ENCODE measurements at places on chromosomes 4 and X.

- DNase-seq = no peak
These were observed 100.2 kb downstream of the ANAPC4 start for GRCh38 chr4:25477221-25477620.

- DNase-seq = peak; percentile 12
These were observed 1676.4 kb downstream of the PCDH7 start for GRCh38 chr4:32396507-32397070.

DNA sequence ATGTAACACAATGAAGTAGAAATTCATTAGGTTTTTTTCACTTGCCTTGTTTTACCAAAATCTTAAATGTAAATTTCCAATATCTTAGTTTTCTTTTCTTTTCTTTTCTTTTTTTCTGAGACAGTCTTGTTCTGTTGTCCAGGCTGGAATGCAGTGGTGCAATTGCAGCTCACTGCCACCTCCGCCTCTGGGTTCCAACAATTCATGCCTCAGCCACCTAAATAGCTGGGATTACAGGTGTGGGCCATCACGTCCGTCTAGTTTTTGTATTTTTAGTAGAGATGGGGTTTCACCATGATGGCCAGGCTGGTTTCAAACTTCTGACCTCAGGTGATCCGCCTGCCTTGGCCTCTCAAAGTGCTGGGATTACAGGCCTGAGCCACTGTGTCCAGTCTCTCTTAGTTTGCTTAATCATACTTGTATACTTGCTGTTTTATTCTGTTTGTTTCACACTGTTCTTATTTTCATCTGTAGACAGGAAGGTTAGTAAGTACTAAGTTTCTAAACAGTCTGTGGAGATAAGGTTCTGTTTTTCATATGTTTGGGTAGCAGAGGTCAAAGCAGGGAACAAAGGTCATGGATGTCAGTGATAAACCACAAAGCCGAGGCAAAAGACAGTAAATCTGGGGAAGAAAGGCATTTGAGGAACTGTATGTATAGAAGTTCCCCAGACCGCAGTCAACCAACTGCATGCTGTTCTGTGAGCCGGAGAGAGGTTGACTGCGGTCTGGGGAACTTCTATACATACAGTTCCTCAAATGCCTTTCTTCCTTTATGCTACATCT lies 129.1 kb downstream of the CBR4 start:
- no peak for DNase-seq

DNA sequence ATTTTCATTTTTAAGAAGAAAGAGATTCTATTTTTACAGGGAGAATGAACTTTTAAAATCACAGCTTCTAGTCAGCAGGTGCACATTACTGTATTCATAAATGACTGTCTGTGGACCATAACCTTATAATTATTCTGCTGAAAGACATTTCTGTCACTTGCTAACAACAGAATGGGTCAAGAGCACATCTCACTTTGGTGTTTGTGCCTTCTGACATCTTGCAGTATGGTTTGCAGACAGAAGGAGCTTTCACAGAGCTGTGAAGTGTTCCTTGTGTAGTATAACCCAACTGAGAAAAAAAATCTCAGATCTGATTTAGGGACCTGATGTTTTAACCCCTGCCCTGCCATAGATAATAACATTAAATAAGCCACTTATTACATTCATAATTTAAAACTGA lies 131.4 kb upstream of the CTSO start:
- DNase-seq = no peak

- DNase-seq = no peak
These were observed 37.1 kb upstream of the XPNPEP2 start for GRCh38 chrX:129701624-129702069.

DNA sequence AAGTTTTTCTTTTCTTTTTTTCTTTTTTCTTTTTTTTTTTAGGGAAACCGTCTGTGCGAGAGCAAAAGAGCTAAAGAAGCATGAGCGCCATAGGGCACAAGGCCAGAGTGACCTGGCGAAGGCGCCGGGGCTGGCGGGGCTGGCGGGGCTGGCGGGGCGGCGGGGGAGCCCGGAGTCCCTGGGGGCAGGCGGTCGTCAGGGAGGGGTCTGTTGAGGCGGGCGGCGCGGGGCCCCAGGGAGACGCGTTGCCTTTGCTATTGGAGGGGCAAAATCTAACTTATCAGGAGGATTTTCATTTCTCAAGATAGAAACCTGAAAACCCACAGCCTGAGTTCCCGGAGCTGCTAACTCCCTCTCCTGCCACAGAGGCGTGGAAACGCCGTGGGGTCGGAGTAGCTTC lies 135.6 kb upstream of the SMAD1 start:
- DNase-seq = no peak

GRCh38 chr4:5746829-5747737 lies 36.1 kb downstream of the EVC start:
- DNase-seq = no peak

DNA sequence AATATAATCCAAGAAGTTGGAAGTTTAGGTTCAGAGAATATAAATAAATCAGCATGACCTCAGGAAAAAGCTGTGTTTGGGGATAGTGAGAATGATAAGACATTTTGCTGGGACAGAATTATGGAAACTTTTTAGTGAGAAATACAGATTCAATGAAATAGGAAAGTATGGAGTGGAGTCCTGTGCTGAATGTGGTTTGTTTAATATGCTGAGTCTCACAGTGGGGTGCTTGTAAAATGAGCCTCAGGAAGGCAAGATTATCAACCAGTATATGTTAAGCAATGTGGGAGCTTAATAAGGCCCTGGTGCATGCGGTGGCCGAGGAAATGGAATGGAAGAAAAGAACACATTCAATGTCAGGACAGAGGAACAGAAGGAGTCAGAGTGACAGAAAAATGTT lies 1554.7 kb upstream of the TENM3 start:
- DNase-seq = no peak

- no peak for DNase-seq
These were observed 49.5 kb downstream of the PSAPL1 start for GRCh38 chr4:7384929-7385890.

GRCh38 chr4:41148292-41148691 lies 66.0 kb downstream of the APBB2 start:
- no peak for DNase-seq

DNA sequence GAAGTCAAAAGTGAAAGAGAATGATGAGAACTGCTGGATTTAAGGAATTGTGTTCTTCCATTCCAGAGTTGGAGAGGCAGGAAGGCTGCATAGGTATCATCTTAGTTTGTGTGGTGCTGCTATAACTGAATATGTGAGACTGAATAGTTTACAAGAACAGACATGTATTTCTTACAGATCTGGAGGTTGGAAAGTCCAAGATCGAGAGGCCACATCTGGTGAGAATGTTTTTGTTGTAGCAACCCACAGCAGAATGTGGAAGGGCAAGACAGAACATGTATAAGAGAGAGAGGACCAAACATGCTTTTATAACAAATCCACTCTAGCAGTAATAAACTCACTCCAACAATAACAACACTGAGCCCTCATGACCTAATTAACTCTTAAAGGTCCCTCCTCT lies 408.6 kb downstream of the FAM47B start:
- no peak for DNase-seq

GRCh38 chr4:75555294-75556164 lies at the start of gene ODAPH:
Gene ODAPH, plus strand, starts transcription at chr4:75556066. Its CDS starts 17 bp downstream, at chr4:75556083.
- DNase-seq = no peak

GRCh38 chr4:82898322-82899243 lies 2.0 kb upstream of the THAP9 start:
- no peak for DNase-seq

DNA sequence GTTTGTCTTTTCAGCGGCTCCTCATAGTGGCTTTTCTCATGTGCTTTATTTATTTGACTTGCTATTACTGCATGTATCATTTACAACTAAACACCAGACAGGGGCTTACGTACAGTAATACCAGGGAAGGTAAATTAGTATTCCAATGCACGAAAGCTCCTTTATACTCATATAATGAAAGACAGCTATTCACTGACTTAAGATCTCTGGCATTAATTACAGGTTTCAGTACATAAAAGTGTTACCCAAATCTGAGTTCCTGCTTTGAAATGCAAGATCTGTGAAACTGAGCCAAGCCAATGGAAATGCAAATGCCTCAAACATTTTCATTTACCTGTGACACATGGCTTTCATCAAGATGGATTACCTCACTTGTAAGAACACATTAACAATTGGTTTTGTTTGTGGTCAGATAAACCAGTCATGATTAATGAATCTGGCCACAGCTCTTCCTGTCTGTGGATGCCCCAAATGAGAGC lies 107.2 kb downstream of the ANAPC4 start:
- no peak for DNase-seq

- peak; percentile 88 for DNase-seq
These were observed at the start of gene SH3BP2 for GRCh38 chr4:2792711-2793585. Gene SH3BP2, plus strand, starts transcription at chr4:2793085. Its CDS starts 27,533 bp downstream, at chr4:2820618.

- no peak for DNase-seq
These were observed 213.1 kb upstream of the FAT1 start for GRCh38 chr4:186936496-186937375.

DNA sequence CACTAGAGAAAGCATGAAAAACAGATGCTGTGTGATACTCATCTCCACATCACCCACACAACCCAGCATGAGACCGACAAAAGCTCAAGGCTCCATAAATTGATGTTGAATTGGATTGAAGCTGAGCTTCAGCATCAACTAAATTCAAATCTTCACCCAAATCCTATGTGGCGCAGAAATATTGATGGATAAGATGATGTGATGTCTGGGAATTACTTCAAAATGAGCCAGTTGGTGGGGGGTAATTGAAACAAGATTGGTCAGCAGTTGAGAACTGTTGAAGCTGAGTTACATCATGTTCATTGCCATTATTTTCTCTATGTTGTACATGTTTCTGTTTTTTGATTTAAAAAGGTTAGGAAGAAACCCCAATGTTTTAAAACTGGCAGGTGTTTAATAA lies 166.5 kb upstream of the STS start:
- no peak for DNase-seq

GRCh38 chrX:56792270-56793111 lies 63.4 kb downstream of the NBDY start:
- DNase-seq = no peak

- DNase-seq = no peak
These were observed 21.2 kb upstream of the SMPX start for GRCh38 chrX:21779095-21779494.

DNA sequence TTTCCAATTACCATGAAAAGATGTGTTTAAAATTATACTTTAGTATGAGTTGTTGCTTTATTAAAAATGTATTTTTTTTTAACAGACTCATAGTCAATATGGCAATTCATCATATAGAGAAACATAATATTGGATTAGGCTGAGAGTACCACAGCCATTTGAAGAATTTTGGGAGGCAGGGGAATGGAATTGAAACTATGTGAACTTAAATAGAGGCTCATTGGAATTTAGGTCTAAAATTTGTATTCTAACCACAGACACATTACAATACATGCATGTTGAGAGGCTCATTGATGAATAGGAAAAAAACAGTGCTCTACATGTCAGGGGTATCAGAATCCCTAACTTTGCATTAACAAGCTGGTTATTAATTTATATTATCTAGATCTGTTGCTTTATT lies 269.6 kb downstream of the DKK2 start:
- DNase-seq = no peak

DNA sequence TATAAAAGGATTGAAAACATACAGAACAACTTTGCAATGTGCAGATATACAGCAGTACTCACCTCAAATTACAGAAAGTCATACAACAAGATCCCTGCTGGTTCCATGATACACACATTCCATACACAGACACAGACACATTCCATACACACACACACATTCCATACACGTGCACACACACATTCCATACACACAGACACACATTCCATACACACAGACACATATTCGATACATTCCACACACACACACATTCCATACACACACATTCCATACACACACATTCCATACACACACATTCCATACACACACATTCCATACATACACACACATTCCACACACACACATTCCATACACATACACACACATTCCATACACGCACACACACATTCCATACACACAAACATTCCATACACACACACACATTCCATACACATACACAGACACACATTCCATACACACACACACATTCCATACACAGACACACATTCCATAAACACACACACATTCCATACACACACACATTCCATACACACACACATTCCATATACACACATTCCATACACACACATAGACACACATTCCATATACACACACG lies 13.7 kb downstream of the LINC00632 start:
- no peak for DNase-seq

GRCh38 chr4:41157009-41157408 lies 57.3 kb downstream of the APBB2 start:
- no peak for DNase-seq

DNA sequence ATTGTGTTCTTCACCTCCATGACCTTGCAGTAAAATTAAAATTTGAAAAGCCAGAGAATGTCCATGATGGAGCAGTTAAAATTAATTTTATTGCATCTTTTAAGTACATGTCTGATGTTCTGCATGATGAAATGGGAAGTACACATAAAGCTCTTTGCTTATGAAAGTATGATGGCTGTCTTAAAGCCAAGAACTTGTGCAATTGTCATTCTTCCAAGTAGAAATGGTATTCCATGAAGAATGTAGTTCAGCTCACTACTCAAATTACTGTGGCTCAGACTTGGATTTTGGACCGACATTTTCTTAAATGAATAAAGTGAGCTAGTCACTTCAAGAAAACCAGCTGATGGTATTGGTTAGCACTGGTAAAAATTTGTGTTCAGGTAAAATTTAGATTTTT lies 161.7 kb upstream of the CXCL13 start:
- no peak for DNase-seq

DNA sequence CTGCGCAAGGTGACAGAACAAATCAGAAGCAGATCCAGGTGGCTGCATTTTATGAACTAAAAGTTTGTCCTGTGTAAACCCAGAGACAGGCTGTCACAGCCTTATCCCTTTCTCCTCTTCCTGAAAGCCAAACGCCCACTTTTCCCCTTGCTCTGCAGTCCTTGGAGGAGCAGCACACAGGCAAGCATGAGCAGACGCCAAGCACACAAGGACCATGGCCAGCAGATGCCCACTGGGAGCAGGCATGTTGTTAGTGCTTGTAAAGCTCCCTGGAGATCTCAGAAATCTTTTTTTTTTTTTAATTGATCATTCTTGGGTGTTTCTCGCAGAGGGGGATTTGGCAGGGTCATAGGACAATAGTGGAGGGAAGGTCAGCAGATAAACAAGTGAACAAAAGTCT lies 11.5 kb upstream of the HOPX start:
- no peak for DNase-seq

- no peak for DNase-seq
These were observed 10.9 kb upstream of the UBE2K start for GRCh38 chr4:39687014-39687413.

DNA sequence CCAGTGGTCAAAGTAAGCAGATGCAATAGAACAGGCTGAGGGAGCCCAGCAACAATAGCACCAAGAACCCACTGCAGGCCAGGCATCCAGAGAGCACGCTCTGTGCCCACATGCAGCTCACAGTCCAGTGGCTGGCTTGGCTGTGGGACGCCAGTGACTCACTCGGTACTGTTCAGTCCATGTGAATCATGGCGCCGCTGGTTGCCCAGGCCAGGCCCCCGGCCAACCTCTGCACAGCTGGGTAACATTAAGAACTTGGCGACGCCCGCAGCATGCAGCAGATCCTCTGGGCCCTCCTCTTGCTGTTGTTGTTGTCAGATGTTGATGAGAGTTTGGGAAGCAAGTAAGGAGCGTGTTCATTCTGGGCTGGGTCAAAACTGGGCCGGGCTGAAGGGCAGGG lies 60.5 kb downstream of the MSX1 start:
- DNase-seq = no peak

Data from WTC11 (cell line).